ENCODE measurements at places on chromosomes 5 and 9. TPM values are rescaled to one million over a fixed set of nuclear protein-coding genes. Genes with fewer than 3 reads are reported as not detected.
A peak's percentile ranks its signal among the peaks of the same experiment; 100 is the strongest.

DNA sequence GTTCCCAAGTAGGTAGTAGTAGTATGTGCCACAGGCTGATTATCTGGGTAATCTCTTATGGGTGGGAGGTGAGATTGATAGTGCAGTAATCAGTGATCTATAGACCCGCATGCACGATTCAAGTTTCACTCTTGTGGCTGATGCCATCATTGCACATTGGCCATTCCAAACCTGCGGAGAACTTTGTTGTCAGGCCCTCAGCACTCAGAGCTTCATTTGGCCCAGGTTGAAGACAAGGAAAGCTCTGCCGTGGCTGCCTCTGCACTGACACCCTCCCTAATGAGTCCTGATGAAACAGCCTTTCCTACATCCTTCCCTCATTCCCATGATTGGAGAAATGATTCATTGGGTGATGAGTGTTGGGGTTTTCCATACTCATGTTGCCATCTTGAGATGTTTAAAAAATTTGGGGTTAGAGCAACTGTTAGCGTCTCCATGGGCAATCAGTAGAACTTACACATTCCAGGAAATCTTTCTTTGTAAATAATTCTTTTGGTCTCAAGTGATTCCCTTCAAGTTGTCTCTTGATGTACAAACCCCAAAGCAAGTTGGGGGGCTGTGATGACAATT, 22.9 kb downstream of the PROP1 start:
- no peak overlapping the region for H3K27ac ChIP-seq
- no peak overlapping the region for H3K4me3 ChIP-seq
- H3K36me3 ChIP-seq, result no peaks in the 10 kb centered on the region
- no peak for DNase-seq
- H3K4me1 ChIP-seq, result no peaks in the 10 kb centered on the region

DNA sequence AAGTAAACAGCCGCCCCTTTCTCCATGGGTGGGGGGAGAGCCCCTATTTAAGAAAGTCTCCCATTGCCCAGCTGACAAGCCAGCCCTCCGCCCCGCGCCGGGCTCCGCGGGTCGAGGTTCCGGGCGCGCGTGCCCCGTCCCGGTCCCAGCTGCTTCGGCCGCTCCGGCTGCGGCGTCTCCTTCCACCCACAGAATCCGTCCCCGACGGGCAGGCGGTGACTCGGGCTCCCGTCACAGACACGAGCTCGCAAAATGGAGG, 223 bp downstream of the NR3C1 start:
- H3K27ac ChIP-seq, result peak overlapping the region; percentile 98

- H3K4me3 ChIP-seq, result no peak overlapping the region
- DNase-seq, result no peak
- no peak overlapping the region for H3K27ac ChIP-seq
Measured at GRCh38 chr5:32707418-32707997, 3.6 kb upstream of the NPR3 start.

GRCh38 chr5:173293817-173294672, 34.2 kb downstream of the STC2 start:
- H3K27ac ChIP-seq, result no peak overlapping the region
- peak; percentile 77 for DNase-seq
- H3K27me3 ChIP-seq, result no peaks in the 10 kb centered on the region
- no peak overlapping the region for H3K4me3 ChIP-seq
- no peaks in the 10 kb centered on the region for H3K36me3 ChIP-seq

DNA sequence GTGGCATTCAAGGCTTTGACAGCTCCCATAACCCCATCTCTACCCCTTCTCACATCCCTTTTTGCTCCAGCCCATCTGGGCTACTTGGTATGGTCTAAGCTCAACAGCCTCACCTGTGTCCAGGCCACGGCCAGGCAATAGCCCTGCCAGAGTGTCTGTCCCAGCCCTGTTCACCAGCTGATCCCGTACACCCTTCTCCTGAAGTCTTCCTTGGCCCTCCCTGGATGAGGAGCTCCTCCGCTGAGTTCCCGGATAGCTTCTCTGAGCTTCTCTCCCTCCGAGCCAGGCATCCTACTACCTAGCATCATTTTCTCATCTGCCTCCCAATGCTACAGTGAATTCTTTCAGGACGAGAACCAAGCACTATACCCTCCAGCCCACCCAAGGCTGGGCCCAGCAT, 208.2 kb downstream of the DAB2IP start:
- no peak overlapping the region for H3K27ac ChIP-seq
- no peak overlapping the region for H3K4me3 ChIP-seq
- H3K27me3 ChIP-seq, result no peaks in the 10 kb centered on the region
- no peak for DNase-seq

The ZNF462 gene
- 4.7 TPM for total RNA-seq

All from body of pancreas (tissue), 4 donors.